ENCODE measurements at places on chromosomes 4 and X.

DNA sequence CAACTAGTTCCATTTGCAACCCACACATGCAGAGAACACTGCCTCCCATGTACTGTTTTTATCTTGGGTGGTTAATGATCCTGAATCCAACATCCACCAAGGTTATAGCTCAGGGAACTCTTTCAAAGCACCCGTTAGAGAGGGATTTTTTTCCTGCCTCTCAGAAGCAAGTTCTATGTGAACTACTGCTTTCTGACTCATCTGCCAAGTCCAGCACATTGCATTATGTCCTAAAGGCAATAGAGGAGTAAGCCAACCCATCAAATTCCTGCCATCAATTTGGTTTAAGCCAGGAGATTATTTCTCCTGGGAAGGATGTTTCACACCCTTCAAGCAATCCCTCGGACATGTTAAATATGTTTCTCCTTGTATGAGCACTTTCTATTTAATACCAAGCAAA lies 334.5 kb downstream of the GASK1B start:
- no peak for DNase-seq

DNA sequence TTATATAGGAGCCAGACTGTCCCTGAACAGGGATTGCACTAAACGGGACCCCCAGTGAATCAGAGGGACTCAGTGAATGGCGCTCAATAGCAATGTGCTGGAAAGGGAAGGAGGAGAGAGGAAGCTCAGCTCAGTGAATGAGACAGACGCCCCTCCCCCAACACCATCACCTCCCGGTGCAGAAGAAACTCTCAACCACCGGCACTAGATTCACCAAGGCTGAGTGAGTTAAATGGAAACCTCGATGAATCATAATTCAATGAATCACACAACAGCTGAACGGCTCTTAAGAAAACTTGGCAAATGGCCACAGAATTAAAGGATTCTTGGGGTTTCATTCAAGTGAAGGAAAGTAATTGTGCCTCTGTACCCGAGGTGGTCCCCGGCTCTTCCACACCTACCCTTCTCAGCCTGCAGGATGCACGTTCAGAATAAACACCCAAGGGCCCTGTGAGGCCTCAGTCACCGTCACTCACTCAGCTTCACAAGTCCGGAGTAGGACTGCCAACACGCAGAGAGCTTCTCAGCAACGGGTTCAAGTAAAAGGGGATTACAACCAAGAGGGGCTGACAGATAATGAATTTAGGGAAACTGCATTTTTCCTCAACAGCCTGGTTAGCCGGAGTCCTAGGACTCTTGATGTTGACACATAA lies 29.3 kb downstream of the CRMP1 start:
- no peak for DNase-seq

GRCh38 chr4:5186271-5187064 lies 135.2 kb downstream of the STK32B start:
- DNase-seq: no peak

DNA sequence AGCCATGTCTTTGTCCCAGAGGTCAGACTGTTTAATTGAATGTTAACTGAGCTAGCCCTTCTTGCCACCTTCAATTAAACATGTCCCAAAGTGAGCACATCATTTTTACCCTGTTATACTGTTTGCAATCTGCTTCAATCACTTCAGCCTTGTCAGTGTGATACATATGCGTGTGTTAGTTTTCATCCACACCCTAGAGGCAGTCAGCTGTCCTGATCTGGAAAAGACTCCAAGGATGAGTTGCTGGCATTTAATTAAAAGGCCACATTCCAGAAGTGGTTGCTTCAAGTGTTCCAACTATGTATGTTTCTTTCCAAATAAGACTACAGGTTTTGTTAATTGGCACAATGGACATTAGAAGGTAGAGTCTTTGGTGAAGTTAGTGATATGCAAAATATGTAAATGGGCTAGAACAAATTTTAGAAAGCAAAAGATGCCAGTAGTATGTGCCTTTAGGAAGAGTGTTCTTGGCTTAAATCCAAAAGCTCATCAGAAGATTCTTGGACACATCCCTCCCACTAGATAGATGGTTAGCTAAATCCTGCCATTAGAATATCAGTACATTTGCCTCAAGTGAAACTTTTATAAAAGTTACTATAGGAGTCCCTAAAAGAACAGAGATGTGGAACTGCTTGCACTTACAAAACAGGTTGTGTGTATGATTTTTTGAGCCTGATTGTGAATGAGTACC lies 79.5 kb upstream of the SLIT2 start:
- DNase-seq: no peak

All from naive thymus-derived CD4-positive, alpha-beta T cell (primary cell).